ENCODE measurements at places on chromosomes 4 and X. TPM values are rescaled to one million over a fixed set of nuclear protein-coding genes. Genes with fewer than 3 reads are reported as not detected.

The XAGE1B gene
- not detected for polyA plus RNA-seq

DNA sequence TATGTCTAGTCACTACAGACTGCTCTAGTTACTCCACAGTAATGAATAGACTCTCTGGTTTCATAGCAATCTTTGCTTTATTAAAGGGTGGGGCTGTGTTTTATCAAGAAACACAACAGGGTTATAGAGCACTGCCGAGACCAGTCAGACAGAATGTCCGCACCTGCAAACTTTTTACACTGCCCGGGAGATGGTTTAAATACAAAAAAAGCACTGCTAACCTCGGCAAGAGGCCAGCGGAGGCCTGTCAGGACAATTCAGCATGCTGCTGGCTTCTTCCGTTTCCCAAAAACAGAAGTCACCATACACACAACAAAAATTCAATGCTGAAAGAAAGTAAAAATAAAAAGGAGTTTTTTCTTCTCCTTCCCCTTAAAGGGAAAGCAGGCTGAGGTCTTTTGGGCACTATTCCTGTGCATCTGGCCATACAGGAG, 67.4 kb downstream of the IRF2 start:
- DNase-seq: peak; percentile 65

- no peak for DNase-seq
These were observed 4.0 kb upstream of the TMEM156 start for GRCh38 chr4:39036172-39036571.

GRCh38 chr4:118224243-118224829, 128.5 kb downstream of the PRSS12 start:
- peak; percentile 23 for DNase-seq

GRCh38 chrX:66046612-66047235, 6.8 kb upstream of the VSIG4 start:
- DNase-seq: no peak

DNA sequence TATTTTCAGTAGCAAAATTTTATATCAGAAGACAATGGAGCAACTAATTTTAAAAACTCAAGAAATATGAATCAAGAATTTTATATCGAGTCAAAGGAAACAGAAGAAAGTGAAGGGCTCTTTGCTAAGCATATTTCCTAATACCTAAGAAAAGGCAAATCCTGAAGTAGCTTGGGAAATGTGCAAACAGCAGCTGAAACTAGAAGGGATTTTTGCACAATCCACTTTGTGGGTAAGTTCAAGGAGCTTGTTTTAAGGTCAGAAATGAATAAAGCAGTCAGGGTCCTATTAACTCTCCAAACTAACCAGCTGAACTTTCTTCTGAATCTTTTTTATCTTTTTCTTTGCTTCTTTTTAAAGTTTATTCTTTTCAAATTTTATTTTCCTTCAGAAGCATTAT, 500.9 kb upstream of the CXorf51A start:
- no peak for DNase-seq
